GM12864 (cell line): ENCODE measurements at places on chromosomes 11 and 22.

GRCh38 chr11:134289789-134290188 is 13.6 kb downstream of the GLB1L3 start:
- DNase-seq = no peak

- no peak for DNase-seq
These were observed 242.3 kb downstream of the SWAP70 start for GRCh38 chr11:9905960-9906791.

DNA sequence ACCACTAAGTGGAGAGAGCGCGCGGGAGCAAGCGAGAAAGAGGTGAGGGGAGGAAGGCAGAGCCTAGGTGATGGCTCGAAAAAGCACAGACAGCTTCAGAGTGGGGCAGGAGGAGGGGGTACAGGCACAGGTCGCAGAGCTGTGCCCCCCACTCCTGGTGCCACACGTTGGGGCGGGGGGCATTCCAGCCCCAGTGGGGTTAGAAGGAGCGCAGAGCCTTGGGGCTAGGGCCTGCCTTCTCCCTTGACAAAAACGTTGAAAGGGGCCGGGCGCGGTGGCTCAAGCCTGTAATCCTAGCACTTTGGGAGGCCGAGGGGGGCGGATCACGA is 41.6 kb upstream of the ISX start:
- DNase-seq = no peak

DNA sequence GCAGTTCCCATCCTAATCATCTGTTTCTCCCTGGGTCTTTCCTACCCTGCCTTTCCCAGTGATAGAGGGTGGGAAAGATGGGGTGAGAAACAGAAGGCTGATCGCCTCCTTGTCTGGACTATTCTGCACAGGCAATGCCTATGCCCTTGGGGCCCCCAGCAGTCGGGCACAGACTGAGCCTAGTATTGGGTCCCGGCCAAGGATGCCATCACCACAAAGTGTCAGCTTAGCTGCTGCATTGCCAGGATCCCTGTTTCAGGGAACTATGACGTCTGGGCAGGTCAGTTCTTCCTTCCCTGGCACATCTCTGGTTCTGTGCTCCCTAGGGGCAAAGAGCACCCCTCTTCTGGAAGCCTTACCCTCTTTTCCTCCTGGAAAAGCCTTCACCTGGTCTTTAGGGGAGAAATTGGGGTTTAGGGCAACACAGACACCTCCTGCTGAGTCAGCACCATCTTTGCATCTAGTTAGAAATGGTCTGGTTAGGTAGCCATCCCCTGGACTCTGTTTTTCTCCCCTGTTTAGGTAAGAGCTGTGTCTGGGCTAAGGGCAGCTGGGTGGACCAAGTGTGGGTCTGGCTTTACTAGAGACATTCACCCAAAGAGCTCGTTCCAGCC is 2.1 kb downstream of the ADAMTS8 start:
- no peak for DNase-seq

DNA sequence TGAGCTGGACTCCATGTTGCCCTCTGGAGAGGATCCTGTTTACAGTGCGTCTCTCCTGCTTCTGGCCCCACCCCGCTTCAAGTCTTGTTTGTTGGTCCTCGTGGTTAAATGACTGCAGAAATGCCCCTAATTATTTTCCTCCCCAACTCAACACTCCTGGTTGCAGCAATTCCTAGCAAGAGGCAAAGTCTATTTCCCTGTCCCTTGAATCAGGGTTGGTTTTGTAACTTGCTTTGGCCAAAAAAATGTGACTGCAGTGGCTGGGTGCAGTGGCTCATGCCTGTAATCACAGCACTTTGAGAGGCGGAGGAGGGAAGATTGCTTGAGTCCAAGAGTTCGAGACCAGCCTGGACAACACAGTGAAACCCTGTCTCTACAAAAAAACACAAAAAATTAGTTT is 41.0 kb upstream of the FGF3 start:
- DNase-seq = no peak

DNA sequence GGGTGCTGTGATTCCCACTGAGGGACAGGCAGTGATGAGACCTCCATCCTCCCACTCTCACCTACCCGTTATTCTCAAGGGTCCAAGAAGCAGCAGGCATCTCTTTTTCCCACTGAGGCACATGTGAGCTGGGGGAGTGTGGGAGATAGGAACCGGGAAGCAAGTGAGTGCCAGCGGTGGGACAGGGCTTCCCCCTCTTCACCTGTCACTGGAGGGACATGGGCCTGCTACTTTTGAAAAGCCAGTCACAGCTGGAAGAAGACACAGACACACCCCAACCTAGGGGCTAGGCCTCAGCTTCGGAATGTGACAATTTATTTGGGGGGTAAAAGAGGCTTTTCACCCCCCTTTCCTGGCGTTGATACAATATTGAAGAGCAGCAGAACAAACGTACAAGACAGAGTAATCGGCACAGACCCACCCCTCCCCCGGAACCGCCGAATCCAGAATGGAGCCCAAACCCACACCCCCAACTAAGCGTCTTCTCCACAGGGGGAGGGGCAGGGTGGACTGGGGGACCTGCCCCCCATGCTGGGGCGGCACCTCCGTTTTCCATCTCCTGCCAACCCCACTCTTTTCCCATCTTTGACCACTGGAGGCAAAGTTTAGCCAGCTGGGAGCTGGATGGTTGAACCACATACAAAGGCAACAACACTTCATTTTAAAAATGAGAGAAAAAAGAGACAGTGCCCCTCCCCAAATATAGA is 10.7 kb downstream of the CBX6 start:
- DNase-seq = no peak

GRCh38 chr11:122976734-122977469 is 4.7 kb downstream of the BSX start:
- DNase-seq = no peak

DNA sequence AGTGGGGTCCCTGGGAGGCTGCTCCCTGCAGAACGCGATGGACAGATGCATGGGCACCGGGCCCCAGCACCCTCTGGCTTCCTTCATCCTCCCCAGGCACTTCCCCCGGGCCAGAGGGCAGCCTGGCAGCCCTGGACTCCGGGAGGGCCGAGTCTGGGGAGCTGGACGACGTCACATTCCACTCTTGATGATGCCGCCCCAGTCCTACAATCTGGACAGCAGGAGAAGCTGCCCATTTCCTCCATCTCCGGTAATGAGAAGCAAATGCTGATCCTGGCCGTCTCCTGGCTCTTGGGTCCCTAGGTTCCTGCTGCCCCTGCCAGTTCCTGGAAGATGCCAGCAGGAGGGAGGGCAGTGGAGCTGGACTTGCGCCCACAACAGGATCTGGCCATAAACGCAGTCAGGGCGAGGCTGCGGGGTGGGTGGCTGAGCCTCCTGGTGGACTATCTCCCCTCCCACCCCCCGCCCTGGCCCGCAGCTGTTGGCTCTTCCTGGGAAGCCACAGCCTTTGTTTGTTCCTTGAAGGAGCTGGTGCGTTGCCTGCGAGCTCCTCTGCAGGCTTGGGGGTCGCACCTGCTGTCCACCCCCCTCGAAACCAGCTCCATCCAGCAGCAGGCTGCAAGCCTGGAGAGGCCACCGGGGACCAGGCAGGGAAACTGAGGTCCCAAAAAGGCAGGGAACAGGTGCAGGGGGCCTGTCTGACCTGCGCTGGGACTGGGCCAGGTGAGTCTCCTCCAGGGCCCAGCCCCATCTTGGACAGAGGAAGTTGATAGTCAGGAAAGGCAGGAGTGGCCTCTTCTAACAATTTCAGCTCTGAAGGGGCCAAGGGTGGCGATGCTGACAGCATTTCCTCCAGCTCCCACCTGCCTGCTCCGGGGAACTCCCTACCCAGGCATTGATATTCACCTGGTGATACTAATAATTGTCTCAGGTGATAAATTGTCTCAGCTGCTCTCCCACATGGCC is 17.9 kb upstream of the MUC6 start:
- DNase-seq = no peak

- DNase-seq = no peak
These were observed 6.4 kb upstream of the KCNJ11 start for GRCh38 chr11:17394743-17395390.

DNA sequence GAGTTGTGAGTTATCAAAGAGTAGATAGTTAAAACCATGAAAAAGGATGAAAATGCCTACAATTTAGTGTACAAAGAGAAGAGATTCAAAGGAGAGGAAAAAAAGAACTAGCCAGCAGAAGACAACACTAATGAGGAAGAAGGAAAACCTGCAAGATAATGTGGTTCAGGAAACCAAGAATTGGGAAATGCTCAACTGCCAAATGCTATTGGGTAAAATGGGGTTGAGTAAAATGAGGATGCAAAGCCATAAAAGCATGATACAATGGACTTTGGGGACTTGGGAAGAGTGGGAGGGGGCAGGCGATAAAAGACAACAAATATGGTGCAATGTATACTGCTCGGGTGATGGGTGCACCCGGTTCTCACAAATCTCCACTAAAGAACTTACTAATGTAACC is 7.6 kb upstream of the OR52K2 start:
- no peak for DNase-seq

DNA sequence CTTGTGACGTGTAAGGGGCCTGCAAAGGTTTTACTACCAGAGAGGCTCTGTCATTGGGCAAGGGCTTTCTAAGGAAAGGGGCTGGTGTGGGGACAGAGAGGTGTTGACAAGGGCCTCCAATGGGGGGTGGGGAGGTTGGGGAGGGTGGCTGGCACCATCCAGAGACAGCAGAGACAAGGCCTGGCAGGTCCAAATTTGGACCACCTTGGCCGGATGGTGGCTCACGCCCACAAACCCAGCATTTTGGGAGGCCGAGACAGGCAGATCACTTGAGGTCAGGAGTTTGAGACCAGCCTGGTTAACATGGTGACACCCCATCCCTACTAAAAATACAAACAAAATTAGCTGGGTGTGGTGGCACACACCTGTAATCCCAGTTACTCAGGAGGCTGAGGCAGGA is 2.2 kb upstream of the CHRM4 start:
- no peak for DNase-seq

DNA sequence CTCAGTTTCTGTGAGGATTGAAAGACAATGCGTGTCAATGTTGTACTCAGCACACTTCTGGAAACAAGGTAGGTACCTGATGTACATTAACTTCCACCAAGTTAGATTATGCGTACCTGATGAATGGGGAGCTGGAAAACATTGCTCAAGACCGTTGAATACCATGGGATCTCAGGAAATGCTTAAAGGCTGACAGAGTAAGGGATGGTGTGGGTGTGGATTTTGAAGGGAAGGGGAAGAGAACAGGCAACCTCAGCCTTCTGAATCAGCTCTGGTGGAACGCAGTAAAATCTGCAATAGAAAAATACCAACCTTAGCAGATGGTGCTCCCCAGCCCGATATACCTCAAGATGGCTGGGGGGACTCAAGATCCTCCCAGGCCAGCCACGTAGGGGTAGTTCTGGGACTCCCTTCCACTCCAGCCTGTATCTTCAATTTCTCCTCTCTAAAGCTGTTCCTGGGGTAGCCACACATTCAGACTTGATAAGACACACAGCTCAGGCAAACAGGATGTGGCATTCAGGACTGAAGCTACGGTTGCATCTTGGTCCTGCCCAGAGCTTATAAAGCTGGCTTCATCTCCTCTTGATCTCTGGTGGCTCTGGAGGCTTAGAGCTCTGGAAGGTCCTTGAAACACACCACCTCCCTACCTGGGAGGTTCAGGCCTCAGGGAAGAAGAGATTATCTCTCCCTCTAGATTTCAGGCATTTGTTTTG is 111.8 kb downstream of the CTNND1 start:
- no peak for DNase-seq

DNA sequence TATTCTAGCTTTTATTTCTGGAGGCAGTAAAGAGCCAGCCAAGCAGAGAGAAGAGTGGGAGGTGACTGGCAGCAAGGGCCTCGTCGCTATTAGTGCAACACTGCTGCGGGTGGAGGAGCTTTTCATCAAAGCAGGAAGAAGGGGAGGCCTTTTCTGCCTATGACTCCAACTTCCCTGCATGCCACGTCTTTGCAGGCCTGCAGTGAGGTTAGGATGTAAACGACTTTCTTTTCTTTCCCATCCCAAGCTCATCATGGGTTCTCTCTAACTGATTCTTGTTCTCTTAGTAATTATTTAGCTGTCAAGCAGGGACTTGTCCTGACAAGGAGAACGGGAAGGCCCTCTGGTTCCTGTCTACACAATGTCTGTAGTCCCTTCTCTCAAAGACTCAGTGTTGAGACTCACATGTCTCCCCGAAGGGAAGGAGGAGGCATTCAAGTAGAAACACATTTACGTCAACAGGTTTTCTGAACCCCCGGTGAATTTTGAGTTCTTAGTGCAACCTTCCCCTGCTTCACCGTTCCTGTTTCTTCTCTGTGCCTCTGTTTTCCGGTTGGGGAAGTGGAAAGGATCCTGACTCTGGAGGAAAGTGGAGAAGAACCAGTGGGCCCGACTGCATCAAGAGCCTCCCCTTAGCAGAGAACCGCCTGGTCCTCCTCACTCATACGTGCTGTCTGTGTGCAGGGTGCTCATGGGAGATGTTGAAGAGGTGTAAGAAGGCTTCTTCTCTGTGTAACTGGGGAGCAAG is 56.9 kb downstream of the PACS1 start:
- DNase-seq = no peak

- DNase-seq = no peak
These were observed 11.0 kb downstream of the XRRA1 start for GRCh38 chr11:74937696-74938475.

DNA sequence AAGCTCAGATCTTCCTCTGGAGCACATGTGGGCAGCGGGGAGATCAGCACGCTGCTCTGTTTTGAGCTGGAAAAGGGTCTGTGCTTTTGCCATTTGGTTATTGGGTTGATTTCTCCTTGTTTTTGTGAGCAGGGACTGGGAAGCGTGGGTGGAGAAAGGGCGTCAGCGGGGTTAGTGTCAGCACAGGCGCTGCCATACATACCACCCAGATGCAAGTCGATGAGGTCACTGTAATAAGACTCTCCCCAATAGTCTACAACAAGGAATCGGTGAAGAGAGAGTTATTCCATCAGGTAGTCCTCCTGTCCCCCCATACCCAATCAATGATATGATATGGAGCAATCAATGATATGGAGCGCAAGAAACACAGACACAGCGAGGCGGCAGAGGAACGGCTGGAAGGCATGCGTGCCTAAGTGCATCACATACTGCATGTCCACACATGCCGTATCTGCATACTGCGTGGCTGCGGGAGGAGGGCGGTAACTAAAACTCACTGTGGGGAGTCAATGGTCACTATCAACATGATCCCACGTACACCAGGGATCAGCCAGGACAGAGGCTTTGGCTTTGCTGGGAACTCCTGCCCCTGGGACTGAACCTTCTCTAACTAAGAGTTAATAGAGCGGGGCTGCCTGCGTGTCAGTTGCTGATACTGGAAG is 29.5 kb upstream of the BID start:
- no peak for DNase-seq

DNA sequence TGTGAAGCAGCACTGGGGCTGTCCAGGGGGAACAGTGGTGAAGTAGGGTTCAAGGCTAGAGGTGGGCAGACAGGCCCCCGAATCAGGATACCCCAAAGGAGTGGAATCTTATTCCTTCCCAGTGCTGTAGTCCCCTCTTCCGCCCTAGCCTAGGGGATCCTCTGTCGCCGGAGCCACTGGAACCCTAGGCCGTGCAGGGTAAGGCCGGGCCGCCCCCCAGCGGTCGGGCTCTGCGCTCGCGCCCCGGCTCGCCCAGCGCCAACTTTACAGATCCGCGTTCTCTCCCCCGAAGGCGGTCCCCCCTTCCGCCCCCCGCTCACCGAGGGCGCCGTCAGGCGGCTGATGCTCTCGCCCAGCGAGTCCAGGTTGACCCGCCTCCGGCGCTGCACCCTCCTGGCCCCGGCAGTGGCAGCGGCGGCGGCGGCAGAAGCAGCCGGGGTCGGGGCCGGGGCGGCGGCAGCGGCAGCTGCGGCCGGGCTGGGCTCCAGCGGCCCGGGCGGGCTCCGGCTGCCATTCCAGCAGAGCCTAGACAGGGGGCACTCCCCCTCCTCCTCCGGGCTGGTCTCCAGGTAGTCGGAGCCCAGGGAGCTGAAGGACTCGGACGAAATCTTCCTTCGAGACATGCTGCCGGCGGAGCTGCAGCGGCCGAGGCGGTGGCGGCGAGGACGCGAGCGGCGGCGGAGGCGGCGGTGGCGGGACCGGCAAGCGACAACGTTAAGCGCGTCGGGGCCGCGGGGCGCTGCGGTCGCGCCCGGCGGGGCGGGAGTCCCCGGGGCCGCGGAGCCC is 650 bp downstream of the GUCY1A2 start:
- DNase-seq = no peak
